Uterus (tissue), 4 donors: ENCODE measurements at places on chromosomes 2 and 18. TPM values are rescaled to one million over a fixed set of nuclear protein-coding genes. Genes with fewer than 3 reads are reported as not detected.

- H3K4me1 ChIP-seq: peaks cover 15% of the 10 kb centered on the region
- peak overlapping the region; percentile 97 for H3K27ac ChIP-seq
- no peak overlapping the region for H3K4me3 ChIP-seq
- peak; percentile 96 for DNase-seq
These were observed 18.0 kb downstream of the SPEG start for GRCh38 chr2:219452361-219453317.

DNA sequence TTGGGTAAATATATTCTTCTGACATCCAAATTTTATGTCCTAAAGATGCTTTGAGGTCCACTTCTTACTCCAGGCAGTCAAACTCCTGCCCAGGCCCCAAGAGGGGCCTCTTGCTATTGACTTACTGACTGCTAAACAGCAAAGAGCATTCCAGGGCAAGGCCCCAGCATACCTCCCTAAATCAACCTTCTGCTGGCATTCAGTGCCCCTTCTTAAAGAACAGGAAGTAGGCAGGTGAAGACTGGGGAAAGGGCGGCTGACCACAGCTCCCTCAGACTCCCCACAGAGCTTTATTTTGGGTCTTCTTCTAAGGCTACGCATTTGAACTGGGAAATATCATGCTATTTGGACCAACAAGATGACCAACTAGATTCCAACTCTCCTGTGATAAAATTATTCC is 68.9 kb downstream of the USP40 start:
- no peaks in the 10 kb centered on the region for H3K4me1 ChIP-seq
- H3K4me3 ChIP-seq: no peak overlapping the region
- no peak for DNase-seq
- no peaks in the 10 kb centered on the region for H3K36me3 ChIP-seq
- H3K27me3 ChIP-seq: no peaks in the 10 kb centered on the region
- H3K27ac ChIP-seq: no peak overlapping the region

DNA sequence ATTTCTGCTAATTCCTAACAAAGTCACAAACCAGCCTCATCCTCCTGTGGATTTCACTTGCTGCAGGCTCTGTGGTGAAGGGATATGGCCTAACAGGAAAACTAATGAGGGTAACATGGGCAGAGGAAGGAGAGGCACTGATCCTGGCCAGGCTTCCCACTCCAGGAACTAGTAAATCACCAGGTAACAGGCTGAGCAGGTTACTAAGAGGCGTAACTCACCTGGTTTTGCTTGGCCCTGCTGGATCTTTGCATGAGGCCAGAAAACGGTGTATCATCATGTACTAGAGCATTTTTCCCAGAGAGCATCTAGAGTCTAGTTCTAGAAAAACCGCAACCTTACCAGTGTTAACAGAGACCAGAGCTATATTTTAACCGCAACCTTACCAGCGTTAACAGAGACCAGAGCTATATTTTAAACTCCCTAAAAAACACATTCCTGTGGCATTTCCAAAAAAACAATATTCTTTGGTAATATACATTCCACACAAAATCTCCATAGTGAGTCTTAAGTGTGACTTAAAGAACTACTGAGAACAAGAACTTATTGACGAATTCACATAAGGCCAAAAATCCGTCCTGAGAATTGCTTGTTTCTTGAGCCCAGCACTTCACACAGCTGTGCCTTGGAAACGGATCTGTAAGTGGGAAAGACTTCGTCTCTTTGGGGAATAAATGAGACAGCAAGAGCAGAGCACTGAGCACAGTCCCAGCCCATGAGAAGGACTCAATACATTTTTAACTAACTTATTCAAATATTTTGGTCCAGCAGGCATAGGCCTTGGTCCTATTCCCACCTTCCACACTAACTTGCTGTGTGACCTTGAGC is 43.4 kb downstream of the DPP4 start:
- H3K4me3 ChIP-seq: no peak overlapping the region
- H3K27ac ChIP-seq: no peak overlapping the region
- H3K27me3 ChIP-seq: no peaks in the 10 kb centered on the region
- no peak for DNase-seq

- no peak for DNase-seq
- no peaks in the 10 kb centered on the region for H3K27me3 ChIP-seq
- H3K4me1 ChIP-seq: peaks cover 4% of the 10 kb centered on the region
- H3K36me3 ChIP-seq: no peaks in the 10 kb centered on the region
- H3K4me3 ChIP-seq: no peak overlapping the region
- H3K27ac ChIP-seq: no peak overlapping the region
These were observed 177.4 kb downstream of the TWIST2 start for GRCh38 chr2:239025096-239025801.

GRCh38 chr2:233446121-233446520 is 91.8 kb downstream of the DGKD start:
- H3K27ac ChIP-seq: no peak overlapping the region
- no peaks in the 10 kb centered on the region for H3K36me3 ChIP-seq
- DNase-seq: no peak
- H3K27me3 ChIP-seq: no peaks in the 10 kb centered on the region
- no peak overlapping the region for H3K4me3 ChIP-seq

GRCh38 chr2:235262750-235263149 is 231.1 kb upstream of the AGAP1 start:
- H3K4me3 ChIP-seq: no peak overlapping the region
- no peak overlapping the region for H3K27ac ChIP-seq
- no peaks in the 10 kb centered on the region for H3K27me3 ChIP-seq

GRCh38 chr2:34656632-34657031 is 1057.5 kb upstream of the FAM98A start:
- no peak overlapping the region for H3K27ac ChIP-seq
- no peak overlapping the region for H3K4me3 ChIP-seq
- no peaks in the 10 kb centered on the region for H3K27me3 ChIP-seq
- H3K36me3 ChIP-seq: no peaks in the 10 kb centered on the region
- H3K4me1 ChIP-seq: no peaks in the 10 kb centered on the region

DNA sequence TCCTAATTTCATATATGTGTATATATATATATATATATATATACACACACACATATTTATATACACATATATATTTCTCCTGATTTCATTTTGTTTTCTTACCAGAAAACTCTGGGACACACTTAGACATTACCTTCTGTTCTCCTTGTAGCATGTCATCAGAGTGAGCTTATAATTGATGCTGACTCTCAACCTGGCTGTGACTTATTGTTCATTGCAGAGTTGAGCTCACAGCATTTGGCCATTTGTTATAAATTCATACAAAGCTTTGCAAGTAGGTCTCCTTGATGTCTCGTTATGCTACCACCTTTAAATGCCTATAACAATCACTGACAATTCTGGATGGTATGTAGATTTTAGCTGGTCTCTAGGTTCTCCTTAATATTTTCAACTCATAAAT is 314.8 kb downstream of the LRRTM4 start:
- no peak overlapping the region for H3K27ac ChIP-seq
- no peak overlapping the region for H3K4me3 ChIP-seq
- no peaks in the 10 kb centered on the region for H3K27me3 ChIP-seq
- H3K36me3 ChIP-seq: no peaks in the 10 kb centered on the region
- H3K4me1 ChIP-seq: no peaks in the 10 kb centered on the region

DNA sequence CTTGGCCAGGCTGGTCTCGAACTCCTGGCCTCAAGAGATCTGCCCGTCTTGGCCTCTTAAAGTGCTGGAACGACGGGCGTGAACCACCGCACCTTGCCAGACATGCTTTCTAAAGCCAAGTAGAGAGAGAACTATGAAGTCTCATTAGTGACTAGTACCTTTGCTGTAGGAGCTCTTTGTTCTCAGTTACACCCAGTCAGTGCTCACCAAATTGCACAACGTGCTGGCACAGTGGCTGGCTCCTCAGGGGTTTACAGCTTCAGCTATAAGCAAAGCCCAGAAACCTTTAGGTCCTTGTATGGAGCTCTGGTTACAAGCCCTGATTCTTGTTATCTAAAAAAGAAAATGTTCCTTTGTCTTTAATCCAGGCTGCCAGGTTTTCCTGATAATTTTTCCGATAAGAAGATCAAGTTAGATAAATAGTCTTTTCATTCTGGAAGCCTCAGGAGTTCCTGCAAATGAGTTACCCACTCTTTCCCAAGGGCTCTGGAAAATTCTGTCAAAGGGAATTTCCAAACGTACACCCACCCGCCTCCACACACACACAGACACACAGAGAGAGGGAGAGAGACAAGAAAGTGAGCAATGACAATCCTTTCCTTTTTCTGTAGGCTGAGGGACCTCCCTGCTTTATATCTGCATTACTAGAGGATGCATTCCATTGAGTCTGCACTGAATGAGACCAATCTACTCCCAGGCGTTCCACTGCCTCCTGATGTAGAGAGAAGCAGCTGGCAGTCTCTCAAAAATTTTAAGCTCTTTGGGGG is 100.2 kb upstream of the CSRNP3 start:
- H3K27ac ChIP-seq: no peak overlapping the region
- H3K4me1 ChIP-seq: no peaks in the 10 kb centered on the region
- no peaks in the 10 kb centered on the region for H3K27me3 ChIP-seq

GRCh38 chr18:79327199-79327721 is 68.5 kb upstream of the NFATC1 start:
- no peaks in the 10 kb centered on the region for H3K4me1 ChIP-seq
- no peaks in the 10 kb centered on the region for H3K36me3 ChIP-seq
- no peaks in the 10 kb centered on the region for H3K27me3 ChIP-seq
- DNase-seq: no peak
- H3K27ac ChIP-seq: no peak overlapping the region

DNA sequence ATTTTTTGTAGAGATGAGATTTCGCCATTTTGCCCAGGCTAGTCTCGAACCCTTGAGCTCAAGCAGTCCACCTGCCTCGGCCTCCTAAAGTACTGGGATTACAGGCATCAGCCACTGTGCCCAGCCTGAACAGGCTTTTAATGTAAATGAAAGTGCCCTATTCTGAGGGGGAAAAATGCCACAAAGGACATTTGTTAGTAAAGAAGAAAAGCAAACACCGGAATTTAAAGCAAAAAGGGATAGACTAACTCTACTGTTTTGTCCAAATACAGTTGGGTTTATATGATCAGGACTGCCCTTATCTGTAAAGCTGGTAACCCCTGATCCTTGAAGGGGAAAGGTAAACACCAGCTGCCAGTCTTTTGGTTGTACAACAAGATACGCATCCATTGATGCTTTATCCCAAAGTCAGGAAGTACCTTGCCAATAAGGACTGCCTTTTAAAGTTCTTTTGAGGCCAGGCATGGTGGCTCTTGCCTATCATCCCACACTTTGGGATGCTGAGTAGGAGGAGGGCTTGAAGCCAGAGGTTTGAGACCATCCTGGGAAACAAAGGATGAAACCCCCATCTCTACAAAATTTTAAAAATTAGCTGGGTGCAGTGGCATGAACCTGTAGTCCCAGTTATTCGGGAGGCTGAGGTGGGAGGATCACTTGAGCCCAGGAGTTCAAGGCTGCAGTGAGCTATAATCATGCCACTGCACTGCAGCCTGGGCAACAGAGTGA is 13.1 kb downstream of the CLEC4F start:
- no peak overlapping the region for H3K27ac ChIP-seq
- DNase-seq: no peak
- no peaks in the 10 kb centered on the region for H3K27me3 ChIP-seq
- H3K36me3 ChIP-seq: no peaks in the 10 kb centered on the region
- no peak overlapping the region for H3K4me3 ChIP-seq

ASPRV1 gene
- total RNA-seq: 5.2 TPM

DNA sequence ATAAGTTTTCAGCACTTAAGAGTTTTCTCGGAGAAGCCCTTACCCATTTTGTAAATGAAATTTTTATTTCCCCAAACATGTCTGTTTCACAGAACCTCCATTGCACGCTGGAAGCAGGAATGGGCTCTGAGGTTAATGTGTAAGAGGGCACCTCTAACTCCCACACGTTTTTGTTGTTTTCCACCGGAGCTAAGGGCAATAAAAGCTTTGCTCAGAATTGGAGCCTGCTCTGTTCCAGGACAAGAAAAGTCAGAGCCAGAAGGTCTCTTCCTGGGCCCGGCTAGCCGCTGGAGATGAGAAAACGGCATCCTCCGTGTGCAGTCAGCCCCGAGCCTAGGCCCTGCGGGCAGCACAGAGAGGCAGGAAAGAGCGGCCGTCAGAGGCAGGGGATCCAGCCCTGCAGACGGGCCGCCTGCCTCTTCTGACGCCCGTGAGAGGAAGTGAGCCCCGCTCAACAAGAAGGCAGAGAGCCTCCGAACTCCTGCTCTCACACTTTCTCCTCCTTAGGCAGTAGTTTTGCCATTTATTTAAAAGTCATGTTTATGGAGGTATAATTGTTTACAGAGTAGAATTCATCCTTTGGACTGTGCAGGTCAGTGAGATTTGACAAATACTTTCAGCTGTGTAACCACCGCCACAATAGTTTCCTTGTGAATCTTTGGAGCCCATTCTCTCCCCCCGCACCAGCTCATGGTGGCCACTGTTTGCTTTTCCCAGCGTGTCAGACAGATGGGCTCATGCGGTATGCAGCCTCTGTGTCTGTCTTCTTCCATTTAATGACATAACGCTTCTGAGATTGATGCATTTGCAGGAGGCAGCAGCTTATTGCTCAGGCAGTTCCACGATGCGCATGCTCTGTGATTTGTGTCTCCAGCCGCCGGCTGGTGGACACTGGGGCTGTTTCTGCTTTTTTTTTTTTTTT is 117.3 kb downstream of the GALR1 start:
- H3K4me3 ChIP-seq: peak overlapping the region; percentile 12
- H3K27ac ChIP-seq: peak overlapping the region; percentile 68
- H3K27me3 ChIP-seq: no peaks in the 10 kb centered on the region

- no peaks in the 10 kb centered on the region for H3K27me3 ChIP-seq
- no peaks in the 10 kb centered on the region for H3K4me1 ChIP-seq
- no peak for DNase-seq
- H3K36me3 ChIP-seq: no peaks in the 10 kb centered on the region
- no peak overlapping the region for H3K4me3 ChIP-seq
These were observed 146.7 kb downstream of the MBP start for GRCh38 chr18:76985951-76986236.

DNA sequence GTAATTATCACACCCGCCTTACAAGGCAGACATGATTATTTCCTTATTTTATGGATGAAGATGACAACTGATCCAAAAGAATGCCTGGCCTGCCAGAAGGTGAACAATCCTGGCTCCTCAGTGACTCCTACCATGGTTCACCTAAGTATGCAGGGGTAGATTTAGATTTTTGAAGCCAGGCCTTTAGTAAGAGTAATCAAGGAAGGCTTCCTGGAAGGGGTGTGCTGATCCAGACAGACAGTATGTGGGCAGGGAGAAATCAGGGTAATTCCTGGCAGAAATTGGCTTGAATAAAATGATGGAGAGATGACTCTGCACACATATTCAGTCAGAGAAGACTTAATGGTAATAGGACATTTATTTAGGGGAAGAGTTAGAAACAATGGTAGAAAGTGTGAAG is 637.7 kb upstream of the FANCL start:
- no peak overlapping the region for H3K27ac ChIP-seq
- H3K36me3 ChIP-seq: no peaks in the 10 kb centered on the region
- DNase-seq: no peak
- no peaks in the 10 kb centered on the region for H3K27me3 ChIP-seq
